ENCODE measurements at places on chromosomes 12 and 14.
A peak's percentile ranks its signal among the peaks of the same experiment; 100 is the strongest.

DNA sequence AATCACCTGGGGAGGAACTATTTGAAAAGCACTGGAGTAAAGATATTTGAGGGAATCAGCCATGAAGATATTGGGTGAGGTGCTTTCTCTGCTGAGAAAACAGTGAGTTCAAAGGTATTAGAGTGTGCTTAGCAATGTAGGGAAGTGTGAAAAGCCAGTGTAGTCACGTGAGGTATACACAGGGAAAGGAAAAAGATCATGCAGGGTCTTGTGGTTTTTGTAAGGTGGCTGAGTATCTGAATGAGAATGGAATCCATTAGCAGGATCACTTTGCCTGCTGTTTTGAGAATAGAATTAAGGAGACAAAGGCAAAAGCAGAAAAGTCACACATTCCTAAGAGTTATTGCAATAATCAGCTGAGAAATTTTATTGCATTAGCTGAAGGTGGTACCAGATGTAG is 193.0 kb downstream of the PIK3C2G start:
- no peak for DNase-seq

- DNase-seq, result no peak
These were observed 17.7 kb upstream of the POP5 start for GRCh38 chr12:120598674-120599463.

- no peak for DNase-seq
These were observed 10.3 kb upstream of the SLCO1B3 start for GRCh38 chr12:20800160-20800559.

DNA sequence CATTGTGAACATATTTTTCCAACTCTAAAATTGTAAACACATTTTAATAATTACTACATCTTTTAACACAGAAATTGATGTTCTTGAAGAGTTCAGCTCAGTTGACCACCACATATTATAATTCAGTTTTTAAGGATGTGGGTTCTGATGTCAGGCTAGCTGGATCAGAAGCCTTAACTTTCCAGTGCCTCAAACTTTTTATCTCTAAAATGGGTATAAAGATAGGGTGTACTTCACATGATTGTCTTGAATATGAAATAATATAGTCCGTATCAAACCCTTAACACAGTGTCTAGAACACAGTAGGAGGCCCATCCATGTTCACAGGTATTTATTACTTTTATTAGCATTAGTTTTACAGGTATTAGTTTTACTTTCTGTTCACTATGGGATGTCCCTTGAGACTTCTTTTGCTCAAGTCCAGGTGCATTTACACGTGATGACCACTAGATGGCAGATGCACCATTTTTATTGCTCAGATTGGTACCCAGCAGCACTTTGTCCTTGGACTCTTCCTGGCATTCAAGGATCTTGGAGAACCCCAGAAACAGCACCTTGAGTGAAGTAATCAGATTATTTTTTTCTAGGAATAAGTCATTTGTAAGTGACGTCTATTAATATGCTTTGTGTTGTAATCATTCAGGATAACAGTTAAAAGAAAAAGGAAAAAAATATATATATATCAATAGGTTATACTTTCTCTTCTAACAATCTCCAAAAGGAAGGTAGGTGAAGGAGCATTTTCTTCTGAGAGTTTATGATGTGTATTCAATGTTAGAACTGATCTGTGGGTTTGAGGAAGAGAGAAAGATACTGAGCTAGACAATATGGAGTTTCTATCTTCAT is 580.2 kb downstream of the ETNK1 start:
- DNase-seq, result peak; percentile 73

- DNase-seq, result peak; percentile 27
These were observed 363 bp upstream of the LMO3 start for GRCh38 chr12:16606201-16606849.

DNA sequence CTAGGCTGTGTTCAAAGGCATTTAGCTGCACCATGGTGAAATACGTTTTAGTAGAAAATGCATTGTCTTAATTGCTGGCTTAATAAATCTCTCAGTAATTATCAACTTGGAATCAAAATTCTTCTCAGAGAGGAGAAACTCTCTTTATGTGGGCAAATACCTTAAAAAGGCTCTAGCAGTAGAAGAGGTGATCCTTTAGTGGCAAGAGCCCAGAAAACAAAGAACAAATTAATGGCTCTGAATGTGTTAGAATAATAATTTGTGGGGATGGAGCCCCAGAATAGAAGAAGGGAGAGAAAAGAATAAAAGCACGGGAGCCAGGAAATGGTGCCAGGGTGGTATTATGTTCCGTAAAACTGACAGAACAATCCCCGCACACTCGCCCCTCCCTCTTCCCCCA is 14.8 kb downstream of the TSPAN8 start:
- DNase-seq, result no peak

GRCh38 chr14:75748336-75748735 is 87.3 kb downstream of the TTLL5 start:
- DNase-seq, result no peak
